Esophagus muscularis mucosa (tissue), 4 donors: ENCODE measurements at places on chromosomes 13 and 19. TPM values are rescaled to one million over a fixed set of nuclear protein-coding genes. Genes with fewer than 3 reads are reported as not detected.

DNA sequence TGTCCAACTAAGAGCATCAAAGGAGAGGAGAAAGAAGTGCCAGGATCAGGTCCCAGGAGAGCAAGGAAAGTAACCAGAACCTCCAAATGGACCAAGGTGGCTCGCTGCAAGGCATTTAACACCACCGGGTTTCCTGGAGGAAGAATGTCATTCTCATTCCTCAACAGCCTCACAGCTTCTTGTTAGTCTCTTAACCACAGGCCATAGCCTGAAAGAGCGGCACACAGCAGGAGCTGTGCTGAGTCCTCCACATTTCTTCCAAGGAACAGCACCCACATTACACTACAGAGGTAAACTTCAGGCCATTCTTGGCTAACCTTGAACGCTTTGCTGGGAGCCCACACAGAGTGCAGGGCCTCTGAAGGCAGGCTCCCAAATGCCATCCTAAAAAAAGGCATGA is 23.6 kb downstream of the DOCK9 start:
- no peak for DNase-seq

DNA sequence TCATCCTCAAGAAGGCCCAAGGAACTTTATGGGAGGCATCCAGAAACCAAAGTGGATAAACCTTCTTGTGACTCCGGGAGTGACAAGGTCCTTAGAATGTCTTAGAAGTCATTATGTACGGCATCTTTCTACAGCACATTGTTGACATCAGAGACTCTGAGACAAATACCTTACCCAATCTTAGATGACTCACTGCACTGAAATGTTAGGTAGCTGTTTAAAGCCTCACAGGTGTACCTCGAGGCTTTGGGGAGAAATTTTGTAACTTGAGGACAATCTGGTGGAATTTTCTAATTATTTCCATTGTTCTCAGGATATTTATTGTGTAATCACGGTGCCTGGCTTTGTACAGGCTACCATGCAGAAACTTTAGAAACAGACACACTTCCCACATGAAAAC is 14.8 kb upstream of the LGALS13 start:
- DNase-seq, result no peak

- DNase-seq, result no peak
Observed at GRCh38 chr19:52138278-52138982, 1.3 kb downstream of the ZNF616 start.

DNA sequence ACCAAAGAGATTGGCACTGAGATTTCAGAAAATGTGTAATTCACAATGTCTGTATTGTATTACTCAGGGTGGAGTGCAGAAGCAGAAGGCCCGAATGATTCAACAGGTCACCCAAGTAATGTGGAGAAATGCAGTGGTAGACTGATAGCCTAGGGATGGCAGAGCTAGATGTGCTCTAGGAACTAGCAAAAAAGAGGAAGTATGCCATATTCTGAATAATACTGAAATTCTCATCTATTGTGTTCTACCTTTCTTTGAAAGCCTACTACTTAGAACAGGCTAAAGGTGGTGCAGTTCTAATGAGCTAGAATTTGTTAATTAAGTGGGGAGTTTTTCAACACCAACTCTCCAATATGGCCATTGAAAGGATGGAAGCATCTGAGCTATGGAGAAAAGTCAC is 1449.8 kb upstream of the MIR17HG start:
- DNase-seq, result no peak

DNA sequence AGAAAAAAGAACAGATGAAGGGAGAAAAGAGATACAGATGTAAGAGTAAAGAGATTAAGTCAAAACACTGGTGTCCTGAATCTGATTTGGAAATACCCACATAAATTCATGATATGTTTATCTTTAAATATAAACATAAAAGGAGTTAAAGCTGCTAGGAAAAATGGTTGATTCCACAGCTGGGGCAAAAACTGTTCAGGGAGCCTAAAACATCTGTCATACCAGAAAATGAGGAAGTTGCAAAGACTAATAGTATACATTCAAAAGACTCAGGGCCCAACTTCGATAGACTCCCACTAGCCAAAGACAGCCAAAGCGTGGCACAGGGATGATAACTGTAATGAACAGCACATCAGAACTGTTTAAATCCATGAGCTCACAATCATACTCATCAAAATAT is 62.0 kb downstream of the ABCC4 start:
- no peak for DNase-seq

DNA sequence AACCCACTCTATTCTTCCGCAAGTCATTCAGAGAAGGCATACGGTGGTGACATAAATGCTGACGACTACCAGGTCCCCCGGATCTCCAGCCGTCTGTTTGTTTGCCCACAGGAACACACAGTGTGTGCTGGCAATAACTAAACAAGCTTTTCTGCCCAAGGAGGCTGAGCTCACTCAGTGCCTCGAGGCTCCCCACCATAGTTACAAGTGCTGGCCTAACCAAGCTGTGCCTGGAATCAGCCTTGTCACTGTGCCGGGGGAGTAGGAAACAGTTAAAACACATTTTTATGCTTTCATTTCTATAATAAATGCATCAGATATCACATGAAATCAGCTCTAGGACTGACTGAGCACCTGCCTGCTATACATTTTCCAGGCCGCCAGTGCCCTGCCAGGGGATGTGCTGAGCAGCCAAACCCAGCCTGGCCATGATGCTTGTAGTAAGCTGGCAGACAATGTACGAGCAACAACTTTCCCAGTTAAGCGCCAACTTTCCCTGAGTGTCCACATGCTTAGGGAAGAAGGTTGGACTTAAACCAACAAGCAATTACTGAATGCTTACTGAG is 28.1 kb downstream of the BRD4 start:
- DNase-seq, result no peak

DNA sequence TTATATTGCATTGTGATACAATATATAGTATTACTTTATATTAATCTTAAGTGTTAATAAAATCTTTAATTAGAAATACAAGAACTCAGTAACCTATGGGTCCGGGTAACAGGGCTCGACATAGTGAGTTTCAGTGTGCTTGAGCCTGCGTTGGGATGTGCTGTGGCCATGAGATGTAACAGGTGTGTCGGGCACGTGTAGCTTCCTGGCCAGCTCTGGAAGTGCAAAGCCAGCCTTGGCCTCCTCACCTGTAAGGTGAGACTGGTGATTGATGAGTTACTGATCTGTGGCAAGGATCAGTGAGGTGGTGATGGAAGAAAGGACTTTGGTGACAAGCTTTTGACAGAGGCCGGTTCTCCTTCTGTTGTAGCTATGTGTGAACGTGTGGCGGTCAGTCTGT is 19.2 kb downstream of the ATP4B start:
- no peak for DNase-seq

DNA sequence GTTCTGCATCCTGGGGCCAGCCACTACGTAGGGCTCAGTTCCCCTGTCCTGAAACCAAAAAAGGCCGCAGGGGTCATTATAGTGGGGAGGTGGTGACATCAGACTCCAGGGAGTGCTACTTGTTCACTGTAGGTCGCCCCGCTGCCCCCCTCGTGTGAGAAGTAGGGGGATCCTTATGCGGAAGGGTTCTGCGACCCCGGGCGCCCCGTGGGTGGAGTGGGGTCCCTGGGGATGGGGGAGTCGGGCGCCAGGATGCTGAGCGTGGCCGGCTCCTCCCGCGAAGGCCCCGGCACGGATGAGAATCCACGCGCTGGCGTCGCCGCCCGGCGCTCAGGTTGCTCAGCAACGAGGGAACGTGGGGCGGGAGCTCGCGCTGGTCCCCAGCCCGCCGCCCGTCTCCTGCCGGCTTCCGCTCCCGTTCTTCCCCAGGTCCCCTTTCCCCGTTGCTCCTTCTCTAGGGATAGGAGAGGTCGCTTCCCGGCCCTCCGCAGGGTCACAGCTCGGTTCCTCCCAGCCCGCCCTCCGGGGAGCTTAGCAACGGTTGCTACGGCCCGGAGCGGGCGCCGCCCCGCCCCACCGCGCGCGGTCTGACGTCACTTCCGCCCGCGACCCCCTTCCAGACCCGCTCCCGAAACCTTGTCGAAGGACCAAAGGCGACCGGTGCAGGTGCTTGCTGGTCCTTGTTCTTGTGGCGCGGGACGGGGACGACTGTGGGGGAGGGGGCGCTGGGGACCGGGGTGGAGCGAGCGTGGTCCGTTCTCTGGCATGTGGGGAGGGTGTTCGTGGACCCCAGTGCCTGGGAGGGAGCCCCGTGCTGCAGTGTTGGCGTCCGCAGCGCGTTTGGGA is at the start of gene NAT14:
Gene NAT14 (plus strand): TSS at position 596 of the 846 bp plus-strand sequence. CDS start 521 bp downstream, outside the sequence.
- no peak for DNase-seq

- DNase-seq, result peak; percentile 99
Observed at GRCh38 chr19:39970675-39971379, at the start of gene PSMC4. Gene PSMC4, plus strand, starts transcription at chr19:39971165. Its CDS starts 38 bp downstream, at chr19:39971203.

GRCh38 chr13:77362166-77362565 is 35.3 kb upstream of the MYCBP2 start:
- DNase-seq, result no peak

GRCh38 chr13:94701313-94702180 is 10.8 kb downstream of the SOX21 start:
- no peak for DNase-seq

GRCh38 chr13:84649853-84650252 is 767.6 kb upstream of the SLITRK1 start:
- no peak for DNase-seq

GRCh38 chr13:72514146-72514545 is 213.3 kb downstream of the MZT1 start:
- no peak for DNase-seq

DNA sequence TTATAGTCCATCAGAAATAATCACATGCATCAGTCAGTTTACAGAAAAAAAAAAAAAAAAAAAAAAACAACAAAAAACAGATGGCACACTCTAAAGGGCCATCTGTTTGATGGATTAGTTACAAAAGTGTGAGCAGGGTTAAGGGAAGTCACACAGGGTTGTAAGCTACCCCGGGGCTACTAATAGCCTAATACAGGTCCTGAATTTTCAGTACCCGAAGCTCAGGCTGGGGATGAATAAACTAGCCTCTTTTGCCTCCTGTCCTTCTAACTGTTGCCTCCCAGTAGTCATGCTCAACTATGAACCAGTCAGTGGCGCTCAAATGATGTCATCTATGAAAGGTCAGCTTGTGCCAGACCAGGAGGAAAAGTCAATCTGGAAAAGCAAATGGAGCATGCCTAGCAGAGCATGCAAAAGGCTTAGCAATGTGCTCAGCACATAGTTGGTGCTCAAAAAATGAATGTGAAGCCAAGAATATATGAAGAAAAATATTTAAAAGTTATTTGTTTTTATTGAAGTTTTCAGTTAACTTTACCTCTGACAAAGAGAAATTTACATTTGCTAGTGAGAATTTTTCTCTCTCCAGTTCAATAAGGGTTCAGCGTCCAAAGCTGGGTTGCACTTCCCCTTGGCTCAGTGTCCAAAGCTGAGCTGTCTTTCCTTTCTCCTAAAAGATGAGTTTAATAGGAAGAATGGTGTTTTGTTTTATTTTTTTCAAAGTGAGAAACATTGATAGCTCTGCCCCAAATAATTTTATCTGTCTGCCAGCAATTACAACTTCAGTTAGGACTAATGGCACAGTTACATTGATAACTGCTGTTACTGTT is 30.8 kb upstream of the LRCH1 start:
- DNase-seq, result no peak

DNA sequence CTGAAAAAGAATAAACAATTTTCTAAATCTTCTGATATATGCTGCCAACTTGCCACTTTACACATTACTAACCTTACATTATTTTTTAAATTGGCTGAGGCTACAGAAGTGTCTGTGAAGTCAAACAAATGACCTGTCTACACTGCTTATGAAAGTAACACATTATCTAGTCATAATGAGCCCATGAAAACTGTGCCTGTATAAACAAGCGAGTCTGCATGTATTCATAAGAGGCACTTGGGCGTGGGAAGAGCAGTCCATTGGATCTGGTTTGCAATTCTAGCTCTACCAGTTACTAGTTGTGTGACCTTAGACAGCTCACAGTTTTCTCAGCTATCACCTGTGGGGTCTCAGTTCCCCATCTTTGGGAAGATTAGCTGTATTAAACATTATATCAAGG is 3.1 kb downstream of the VPS36 start:
- DNase-seq, result no peak

DNA sequence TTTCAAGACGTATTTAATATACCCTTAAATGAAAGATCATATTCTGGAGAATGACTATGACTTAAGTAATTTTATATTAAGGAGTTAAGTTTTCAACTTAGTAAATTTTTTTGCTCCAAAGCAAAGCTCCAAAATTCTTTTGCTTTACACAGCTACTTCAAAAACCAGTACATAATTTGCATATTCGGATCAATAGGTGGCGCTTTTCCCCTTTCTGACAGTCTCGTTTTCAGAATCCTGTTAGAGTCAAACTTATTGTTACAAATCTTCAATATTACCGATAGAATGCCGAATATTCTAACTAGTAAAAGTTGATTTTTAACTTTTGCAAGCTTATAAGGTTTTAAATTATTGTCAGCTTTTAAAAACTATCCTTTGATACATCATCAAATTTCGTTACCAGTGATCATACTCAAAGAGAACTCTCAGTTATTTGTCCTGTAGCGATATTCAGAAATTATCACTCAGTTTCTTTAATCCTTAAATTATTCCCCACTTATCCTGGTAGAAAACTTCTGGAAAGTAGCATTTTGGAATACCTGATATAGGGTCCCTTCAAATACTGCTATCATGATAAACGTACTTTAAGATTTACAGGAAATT is 852.7 kb upstream of the KLHL1 start:
- DNase-seq, result no peak

DNA sequence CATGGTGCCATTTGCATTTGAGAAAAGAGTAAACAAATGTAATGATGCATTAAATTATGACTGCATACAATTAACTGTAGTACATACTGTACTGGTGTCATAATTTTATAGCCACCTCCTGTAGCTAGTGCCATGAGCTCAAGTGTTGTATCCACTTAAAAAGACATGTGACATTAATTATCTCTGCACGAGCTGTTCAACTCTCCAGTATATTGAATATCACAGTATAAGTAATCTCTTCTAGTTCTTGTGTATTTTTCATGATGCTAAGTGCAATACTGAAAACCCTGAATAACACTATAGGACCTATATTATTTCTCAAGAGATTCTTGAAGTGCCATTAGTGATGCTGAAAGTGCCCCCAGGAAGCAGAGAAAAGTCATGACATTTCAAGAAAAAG is 387.3 kb downstream of the PCDH17 start:
- DNase-seq, result no peak

- DNase-seq, result no peak
Observed at GRCh38 chr19:2389594-2389993, 29.5 kb downstream of the TMPRSS9 start.

ZNF606 gene
- 20.8 TPM for total RNA-seq

CADM4 gene
- 61.5 TPM for total RNA-seq

KLF1 gene
- not detected for total RNA-seq

CEACAM4 gene
- total RNA-seq, result 0.83 TPM

TLE2 gene
- 51.1 TPM for total RNA-seq

PSENEN gene
- total RNA-seq, result 27.4 TPM
